ENCODE measurements at places on chromosomes 16 and 17.

- DNase-seq, result no peak
Observed at GRCh38 chr16:89842471-89843408, 14.5 kb downstream of the SPIRE2 start.

GRCh38 chr17:80585890-80586845 is 41.5 kb downstream of the RPTOR start:
- no peak for DNase-seq

DNA sequence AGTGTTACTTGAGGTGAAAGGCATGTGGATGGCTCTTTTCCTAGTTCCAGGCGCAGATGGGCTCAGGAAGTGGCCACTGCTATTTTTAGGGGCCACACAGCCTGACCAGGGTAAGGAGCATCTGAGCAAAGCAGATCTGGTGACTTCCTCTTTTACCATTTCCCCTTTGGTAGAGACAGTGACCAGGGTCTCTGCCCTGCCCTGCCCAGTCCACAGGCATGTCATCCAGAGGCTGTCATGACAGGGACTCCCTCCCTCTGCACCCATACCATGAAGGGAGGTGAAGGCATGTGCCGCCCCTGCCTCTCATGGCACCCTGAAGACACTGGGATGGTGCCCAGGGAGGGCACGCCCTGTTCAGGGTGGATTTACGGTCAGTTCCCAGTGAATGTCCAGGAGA is 2.2 kb downstream of the PLA2G15 start:
- no peak for DNase-seq

DNA sequence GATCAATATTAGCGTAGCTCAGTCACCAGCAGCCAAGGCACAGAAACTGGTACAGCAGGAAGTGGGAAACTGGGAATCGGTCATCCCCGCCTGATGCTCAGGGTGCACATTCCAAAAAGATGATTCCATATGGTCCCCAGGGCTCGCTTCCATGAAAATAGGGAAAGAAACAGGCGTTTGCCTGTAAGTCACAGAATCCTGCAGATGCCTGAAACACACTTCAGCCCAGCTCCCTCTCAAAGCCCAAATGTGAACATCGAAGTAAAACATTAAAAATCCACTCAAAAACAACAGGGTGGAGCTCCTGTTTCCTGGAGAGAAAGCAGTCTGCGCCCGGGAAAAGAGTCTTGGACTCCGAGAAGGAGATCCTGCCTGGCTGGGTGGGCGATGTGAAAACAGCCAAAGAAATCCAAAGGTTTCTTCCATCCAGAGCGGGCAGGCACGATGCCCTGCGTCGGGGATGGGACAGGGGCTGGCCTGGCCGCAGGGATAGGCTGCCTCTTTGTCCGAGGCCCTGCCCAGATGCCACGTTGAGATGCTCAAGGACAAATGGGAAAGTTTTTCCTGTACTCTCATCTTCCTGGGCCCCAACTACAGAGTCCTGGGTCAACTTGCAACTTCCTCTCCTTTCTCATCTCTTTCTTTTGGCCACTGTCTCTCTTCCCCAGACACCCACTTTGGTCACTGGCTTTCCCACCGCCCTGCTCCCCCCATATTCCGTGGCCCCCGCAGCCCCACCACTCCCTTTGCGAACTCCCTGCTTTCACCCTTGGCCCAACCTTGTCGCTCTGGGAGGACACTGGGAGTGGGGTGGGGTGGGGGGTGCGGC is 743 bp downstream of the WIPI1 start:
- no peak for DNase-seq

DNA sequence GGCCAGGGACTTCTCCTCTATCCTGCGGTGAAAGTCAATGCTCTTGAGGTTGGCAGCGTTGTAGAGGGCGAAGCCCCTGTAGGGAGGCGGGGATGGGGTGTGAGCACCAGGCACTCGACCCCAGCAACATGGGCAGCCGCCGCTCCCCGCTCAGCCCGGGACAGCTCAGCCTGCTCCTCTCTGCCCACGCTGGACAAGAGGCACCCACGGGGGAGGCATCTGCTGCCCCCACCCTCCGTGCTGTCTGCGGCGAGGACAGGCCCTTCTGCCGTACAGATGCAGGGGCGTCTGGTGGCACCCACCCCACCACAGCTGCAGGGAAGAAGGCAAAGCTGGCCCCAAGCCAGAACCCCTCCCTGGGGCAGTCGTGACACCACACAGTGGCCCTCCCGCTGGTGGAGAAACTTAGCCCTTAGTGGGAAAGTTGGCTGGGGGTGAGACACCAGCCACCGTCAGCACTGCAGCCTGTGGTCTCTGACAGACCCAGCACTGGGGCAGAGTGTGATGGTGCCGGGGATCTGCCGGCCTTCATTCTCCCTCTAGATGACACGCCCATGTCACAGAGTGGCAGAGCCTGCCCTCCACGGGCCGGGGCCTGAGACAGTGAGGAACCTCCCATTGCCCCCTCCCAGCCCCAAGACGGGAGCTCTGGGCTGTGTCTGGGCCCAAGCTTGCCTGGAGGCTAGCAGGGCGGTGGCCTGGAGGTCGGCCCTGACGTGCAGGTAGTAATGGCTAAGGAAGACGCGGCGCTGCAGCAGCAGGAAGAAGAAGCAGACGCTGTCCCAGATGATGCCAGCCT is 19.5 kb downstream of the CTU2 start:
- no peak for DNase-seq

DNA sequence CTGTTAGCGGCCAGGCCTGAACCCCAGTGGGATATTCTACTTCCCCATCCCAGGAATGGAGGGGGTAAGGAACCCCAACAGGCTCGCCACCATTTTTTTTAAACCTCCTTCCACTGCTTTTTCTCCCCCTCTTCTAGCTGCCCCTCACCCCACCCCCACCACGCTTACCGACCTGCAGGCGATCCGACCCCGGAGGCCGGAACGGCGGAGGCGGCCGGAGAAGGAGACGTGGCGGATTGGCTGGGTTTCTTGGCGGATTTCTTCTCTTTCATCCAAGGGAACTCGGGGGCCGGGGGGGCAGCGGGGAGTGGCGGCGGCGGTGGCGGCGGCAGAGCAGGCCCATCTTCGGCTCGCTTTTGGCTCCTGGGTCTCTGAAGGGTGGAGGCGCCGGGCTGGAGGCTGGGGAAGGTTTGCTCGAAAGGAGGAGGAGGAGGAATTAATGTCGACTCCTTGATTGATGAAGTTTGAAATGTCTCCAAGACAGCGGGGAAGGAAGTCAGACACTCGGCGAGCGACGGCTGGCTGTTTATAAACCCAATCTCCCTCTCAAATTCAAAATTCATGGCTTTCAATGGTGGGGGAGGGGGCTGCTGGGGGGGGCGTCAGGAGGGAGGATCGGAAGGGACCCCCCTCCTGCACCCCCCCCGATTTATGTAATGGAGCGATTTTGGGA is 424 bp downstream of the HOXB2 start:
- peak; percentile 54 for DNase-seq

- DNase-seq, result no peak
Observed at GRCh38 chr17:72624652-72625051, 467.8 kb downstream of the SLC39A11 start.

- no peak for DNase-seq
Observed at GRCh38 chr17:38590988-38591758, 14.6 kb downstream of the SRCIN1 start.

GRCh38 chr17:63423251-63423950 is 22.7 kb downstream of the CYB561 start:
- no peak for DNase-seq

- DNase-seq, result no peak
Observed at GRCh38 chr17:49576088-49576916, 631 bp downstream of the NXPH3 start.

DNA sequence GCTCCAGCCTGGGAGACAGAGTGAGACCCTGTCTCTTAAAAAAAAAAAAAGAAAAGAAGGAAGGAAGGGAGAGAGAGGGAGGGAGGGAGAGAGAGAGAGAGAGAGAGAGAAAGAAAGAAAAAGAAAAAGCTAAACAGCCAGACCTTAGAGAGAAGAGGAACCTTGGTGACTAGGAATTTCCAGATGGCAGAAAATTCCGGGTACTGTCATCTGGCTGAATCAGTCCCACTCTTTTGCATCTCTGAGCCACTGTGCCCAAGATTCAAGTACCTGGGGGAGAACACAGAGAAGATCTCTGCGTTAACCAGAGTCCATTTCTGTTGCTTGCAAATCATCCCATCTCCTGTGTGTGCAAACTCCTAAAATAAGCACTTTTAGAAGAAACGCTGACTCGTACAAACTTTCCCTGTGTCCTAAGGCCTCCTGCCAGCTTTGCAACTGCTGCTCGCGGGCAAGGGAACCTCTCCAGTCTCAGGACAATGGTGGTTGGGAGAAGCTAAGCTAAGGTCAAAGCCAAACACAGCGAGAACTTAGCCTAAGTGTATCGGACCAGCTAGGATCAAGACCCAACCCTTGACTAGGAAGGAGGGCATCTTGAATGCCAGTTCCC is 18.0 kb downstream of the BMERB1 start:
- DNase-seq, result no peak

- DNase-seq, result no peak
Observed at GRCh38 chr17:70859829-70860228, 690.5 kb downstream of the KCNJ2 start.

- no peak for DNase-seq
Observed at GRCh38 chr17:208429-208828, 27.0 kb upstream of the DOC2B start.

DNA sequence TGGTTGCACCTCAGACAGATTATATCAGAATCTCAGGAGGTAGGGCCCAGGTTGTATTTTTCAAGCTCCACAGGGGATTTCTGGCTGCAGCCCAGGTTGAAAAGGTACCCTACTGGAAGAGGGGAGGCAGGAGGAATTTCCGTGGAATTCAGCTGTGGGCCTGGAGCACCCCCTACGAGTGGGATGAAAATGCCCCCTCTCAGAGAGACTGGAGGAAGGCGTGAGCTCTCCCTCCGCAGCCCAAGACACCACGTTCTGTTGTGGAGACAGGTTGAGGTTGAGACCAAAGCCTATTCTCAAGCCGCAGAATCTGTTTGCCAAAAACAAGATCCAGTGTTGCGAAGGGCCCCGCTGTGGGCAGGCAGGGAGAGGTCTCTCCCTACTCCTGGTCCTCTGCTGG is 102.0 kb downstream of the CCDC182 start:
- DNase-seq, result no peak

- DNase-seq, result no peak
Observed at GRCh38 chr17:56903560-56903959, 10.3 kb downstream of the TRIM25 start.

- DNase-seq, result no peak
Observed at GRCh38 chr16:86494039-86494564, 16.2 kb upstream of the FOXF1 start.

DNA sequence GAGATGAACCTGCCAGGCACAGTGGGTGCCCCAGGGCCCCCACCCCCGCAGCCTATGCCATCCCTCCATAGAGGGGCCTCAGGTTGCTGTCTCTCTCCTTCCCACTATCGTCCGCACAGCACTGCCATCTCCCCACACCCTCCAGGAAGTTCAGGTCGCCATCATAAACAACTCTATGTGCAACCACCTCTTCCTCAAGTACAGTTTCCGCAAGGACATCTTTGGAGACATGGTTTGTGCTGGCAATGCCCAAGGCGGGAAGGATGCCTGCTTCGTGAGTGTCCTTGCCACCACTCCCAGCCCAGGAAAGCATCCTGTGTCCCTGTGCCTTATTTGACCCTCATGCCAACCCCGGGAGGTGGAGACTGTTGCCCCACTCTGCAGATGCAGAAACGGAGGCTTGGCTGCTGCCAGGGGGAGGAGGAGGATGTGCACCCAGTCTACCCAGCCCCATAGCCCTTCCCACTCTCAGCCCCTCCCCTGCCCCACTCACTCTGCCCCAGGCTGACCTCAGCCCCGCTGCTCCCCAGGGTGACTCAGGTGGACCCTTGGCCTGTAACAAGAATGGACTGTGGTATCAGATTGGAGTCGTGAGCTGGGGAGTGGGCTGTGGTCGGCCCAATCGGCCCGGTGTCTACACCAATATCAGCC is 3.9 kb downstream of the PRSS21 start:
- no peak for DNase-seq

DNA sequence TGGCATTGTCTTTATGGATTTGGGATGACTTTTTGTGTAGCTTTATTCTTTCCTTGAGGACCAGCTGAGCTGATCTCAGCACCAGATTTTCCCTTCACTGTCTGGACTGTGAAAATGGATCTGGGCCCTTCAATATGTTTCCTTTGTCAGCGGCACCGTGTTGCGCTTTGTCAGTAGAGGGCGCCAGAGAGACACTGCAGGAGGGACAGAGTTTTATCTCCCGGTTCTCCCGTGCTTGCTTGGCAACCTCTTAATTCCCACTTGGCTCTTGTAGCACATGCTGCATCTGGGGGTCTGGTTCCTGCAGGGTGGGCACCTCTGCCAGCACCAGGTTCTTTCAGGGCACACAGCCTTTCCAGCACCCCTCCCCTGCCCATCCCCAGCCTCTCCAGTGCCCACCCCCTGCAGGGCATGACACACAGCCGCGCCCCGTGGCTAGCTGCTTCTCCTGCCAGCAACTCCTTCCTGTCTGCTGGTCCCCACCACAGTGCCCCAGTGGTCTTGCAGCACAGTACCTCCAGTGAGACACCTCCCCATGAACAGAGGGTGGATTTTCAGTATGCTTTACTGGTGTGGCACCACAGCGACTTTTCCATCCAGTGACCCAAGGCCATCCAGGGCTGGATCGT is 19.6 kb downstream of the OR1D5 start:
- DNase-seq, result no peak

All from CD4-positive, alpha-beta T cell treated with Interleukin-21 for 1 hour (primary cell).